ENCODE measurements at places on chromosomes 3 and 15.

DNA sequence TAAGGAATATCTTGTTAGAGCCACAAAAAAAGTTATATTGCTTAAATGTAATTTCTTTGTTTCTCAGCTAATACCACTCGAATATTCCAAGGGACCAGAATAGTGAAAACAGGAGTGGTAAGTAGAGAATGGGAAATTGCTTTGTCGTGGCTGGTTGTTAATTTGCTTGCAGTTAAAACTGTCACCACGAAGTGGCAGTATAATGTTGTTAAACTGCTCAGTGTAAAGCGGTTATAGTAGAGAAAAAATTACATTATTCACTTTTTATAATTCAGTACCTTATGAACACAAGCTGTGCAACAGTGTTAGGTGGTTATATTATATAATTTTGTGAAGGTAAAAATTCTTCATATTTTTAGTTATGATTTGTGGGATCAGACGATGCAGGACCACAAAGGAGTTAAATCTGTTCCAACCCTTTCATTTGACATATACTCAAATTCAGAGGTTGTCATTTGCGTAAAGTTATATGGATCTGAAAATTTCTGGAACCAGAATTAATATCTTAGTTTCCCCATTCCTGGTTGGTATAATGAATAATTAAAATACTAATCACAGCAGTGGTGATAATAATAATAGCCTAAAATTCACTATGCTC is 171.8 kb downstream of the FEZF2 start:
- DNase-seq, result peak; percentile 24

DNA sequence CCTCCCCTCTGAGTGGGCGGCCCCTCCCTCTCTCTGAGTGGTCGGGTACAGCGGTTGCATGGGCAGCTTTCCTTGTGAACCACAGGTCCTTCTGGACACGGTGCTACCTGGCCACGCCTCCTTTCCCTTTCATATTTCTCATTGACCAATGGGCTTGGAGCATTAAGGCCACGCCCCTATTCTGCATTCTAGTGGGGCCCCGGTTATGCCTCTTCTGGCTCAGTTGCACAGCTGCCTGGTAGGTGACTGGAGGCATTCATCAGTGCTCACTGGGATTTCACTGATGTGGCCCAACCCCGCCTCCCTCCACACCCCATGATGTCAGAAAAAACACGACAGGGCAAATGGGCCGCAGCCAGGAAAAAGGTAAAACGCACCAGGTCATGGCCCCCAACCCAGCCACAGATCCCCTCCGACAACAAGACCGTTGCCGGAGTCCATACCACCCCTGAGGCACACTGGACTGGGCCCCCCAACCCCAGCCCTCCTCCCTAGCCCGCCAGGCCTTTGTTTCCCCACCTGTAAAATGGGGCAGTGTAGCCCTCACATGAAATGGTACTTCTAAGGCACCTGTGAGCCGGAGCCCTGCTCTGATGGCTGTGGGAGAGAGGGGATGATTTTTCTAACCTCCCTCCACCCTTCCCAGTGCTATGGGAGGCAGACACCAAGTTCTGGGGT is 26.3 kb downstream of the NGRN start:
- DNase-seq, result no peak

DNA sequence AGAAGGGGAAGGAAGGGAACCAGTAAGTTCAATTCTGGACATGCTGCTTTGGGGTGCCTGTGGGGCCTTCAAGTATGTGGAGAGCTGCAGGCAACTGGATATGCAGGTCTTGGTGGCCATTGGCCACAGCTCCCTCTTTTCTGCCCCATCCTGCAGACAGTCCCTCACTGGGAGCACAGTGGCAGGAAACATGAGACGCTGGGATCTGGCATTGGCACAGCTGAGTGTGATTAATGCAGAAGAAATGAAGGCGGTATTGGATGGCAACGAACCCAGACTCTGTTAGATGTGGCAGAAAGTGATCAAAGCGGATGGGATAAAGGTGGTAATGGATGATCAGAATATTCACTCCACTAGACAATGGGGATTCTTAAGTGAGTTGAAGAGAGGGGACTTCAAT is 23.2 kb upstream of the VPS8 start:
- no peak for DNase-seq

GRCh38 chr15:35618260-35619188 is 72.6 kb upstream of the DPH6 start:
- no peak for DNase-seq

- no peak for DNase-seq
Observed at GRCh38 chr3:170555329-170555728, 30.5 kb downstream of the SLC7A14 start.

DNA sequence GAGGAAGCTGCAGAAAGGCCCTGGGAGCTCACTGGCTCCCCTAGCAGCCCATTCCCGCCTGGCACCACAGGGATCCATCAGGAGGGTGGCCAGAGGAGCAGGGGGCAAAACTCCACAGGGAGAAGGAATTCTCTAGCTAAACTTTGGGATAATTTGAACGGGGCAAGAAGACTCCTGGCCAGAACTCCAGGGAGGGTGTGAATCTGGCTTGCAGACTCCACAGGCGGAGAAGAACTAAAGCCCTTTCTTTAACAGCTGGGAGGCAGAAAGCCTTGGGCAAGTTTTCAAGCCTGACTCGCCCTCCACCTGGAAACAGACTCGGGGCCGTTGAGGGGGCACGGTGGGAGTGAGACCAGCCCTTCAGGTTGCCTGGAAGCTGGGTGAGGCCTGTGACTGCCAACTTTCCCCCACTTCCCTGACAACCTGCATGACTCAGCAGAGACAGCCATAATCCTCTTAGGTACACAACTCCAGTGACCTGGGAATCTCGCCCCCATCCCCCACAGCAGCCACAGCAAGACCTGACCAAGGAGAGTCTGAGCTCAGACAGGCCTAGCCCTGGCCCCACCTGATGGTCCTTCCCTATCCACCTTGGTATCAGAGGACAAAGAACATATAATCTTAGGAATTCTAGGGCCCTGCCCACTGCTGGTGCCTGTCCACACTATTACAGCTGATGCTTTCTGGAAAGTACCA is 28.6 kb downstream of the SLC27A2 start:
- no peak for DNase-seq

- no peak for DNase-seq
Observed at GRCh38 chr3:25870452-25870851, 80.6 kb downstream of the OXSM start.

- no peak for DNase-seq
Observed at GRCh38 chr15:41259546-41260189, 28.6 kb downstream of the CHP1 start.

DNA sequence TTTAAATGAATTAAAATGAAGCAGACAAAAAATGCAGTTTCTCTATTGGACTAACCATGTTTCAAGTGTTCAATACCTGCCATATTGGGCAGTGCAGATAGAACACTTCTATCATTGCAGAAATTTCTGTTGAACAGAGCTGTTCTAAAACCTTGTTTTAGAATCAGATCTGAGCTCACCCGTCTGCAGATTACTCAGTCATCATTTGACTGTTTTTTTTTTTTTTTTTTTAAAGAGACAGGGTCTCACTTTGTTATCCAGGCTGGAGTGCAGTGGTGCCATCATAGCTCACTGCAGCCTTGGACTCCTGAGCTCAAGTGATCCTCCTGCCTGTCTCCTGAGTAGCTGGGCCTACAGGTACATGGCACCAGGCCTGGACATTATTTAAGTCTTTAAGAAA is 128.7 kb downstream of the APBA2 start:
- no peak for DNase-seq

- no peak for DNase-seq
Observed at GRCh38 chr3:37859354-37859753, 2.3 kb upstream of the CTDSPL start.

DNA sequence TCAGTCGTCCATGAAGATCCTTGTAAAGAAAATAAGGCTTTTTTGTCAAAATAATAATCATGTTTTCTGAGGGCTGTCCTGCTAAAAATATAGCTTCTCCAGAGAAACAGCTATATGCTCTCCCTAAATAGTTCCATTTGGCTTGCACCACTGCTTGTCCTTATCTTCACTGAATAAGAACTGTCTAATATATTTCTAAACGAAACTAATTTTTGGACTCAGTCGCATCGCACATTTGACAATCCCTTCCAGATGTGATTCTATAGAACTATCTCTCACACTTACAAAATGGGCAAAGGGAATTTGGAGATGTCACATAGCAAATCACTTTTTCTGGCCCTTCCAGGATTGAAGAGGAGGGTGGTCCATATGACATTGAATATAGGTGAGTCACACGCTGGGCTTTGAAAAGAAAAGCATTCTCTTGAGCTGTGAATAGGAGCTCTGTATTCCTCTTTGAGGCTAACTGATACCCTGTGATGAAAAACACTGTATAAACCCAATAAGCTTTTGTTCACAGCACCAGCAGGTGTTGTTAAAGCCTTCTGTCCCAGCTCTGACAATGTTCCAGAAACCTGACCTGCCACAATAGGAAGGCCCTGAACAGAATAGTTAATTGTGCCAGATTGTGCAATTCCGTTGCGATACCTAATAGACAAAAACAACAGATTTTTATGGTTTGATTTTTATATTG is 1144.2 kb downstream of the ROBO2 start:
- DNase-seq, result no peak
